ENCODE measurements at places on chromosomes 2 and 18.

GRCh38 chr2:100106460-100106859 is 35.9 kb downstream of the AFF3 start:
- no peak for DNase-seq

GRCh38 chr18:36889321-36889720 is 60.4 kb downstream of the KIAA1328 start:
- no peak for DNase-seq

DNA sequence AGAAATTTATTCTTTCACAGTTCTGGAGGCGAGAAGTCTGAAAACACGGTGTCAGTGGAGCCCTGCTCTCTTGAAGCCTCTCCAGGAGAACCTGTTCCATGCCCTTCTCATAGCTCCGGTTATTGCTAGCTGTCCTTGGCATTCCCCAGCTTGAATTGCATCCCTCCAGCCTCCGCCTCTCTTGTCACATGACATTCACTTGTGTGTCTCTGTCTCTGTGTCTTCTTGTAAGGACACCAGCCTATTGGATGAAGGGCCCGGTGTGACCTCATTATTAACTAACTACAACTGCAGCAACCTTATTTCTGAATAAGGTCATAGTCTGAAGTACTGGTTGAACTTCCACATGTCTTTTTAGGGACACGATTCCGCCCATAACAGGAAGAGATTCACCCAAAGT is 4.5 kb upstream of the PRSS56 start:
- DNase-seq: no peak

DNA sequence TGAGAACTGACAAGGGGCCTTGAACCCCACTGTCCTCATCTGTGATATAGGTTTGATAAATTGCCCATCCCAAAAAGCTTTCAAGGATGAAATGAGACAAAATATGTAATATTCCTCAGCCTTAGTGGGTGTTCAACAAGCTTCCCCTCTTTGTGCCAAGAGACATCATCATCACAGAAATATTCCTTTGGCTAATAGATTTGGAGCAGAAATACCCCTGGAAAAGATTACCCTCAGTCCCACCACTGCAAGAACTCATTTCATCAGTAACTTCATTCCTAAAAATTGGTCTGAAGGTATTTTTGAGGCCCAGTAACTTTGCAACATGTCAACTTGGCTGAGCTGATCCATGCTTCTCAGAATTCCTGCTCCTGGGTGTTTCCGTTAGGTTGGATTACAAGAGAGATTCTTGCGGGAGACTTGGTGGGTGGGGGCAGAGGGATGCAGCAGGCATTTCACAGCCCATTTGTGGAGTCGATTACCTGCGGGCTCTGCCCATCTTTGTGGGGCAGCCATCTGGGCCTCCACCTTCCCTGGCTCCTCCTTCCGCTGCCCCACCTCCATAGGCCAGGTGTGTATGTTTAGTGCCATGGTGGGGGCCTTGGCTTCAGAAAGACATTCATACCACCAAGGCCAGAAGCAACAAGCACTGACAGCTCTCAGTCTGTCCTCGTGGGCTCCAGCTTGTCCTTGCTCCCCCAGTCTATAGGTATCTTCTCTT is 263.9 kb downstream of the GLI2 start:
- no peak for DNase-seq

GRCh38 chr2:95203911-95204310 is 3.4 kb upstream of the ZNF892 start:
- no peak for DNase-seq

DNA sequence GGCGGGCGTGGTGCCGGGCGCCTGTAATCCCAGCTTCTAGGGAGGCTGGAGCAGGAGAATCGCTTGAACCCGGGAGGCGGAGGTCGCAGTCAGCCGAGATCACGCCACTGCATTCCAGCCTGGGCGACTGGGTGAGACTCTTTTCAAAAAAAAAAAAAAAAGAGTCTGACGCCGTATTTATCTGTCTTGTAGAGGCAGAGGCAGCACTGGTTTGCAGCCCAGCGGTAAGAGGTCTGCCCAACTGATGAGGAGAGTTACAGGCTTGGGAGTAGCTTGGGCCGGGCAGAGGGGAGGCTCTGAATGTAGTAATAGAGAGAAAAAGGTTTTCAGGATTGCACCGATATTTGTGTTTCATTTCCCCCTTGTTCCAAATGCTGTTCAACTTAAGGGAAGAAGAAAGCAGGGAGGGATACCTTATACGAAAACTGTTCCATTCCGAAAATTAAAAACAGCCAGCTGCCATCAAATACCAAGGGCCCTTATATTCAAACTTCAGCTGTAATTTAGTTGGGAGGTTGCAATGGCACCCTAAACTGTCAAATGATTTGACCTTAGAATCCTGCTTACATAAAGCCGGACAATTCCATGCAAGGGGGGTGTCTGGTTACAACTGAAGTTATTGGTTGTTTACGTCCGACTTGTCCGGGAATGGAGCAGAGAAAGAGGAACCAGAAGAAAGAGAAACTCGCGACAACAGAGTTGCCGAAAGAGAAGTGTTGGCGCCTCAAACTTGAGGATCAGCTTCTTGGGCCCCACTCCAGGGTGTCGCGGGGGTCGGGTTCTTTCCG is 9.2 kb upstream of the SP9 start:
- DNase-seq: peak; percentile 15

GRCh38 chr2:100980046-100980445 is 22.0 kb upstream of the RPL31 start:
- no peak for DNase-seq

DNA sequence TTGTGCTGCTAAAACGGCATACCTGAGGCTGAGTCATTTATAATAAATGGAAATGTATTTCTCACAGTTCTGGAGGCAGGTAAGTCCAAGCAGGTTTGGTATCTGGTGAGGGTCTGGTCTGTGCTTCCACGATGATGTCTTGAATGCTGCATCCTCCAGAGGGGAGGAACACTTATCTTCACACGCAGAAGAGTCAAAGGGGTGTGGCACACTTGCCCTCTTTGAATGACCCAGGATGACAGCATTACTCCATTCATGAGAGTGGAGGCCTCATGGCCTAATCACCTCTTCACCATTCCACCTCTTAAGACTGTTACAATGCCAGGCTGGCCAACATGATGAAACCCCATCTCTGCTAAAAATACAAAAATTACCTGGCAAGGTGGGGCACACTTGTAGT is 61.0 kb downstream of the NCAPH start:
- no peak for DNase-seq

DNA sequence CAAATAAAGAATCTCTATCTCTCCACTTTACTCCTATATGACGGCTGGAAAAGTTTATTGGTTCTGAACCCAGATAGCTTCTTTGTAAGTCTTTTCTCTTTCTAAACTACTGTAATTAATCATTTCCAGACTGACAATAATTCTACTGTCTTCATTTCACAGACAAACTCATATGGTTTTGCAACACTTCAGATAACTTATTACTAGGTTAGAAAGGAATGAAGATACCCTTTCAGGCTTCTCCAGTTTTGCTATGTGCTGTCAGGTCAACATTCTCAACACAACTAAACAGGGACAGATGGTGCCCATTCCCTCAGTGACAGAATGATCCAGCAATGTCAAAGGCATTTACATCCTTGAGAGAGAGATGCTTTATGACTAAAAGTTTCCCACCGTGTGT is 198.5 kb upstream of the ITGA4 start:
- no peak for DNase-seq

DNA sequence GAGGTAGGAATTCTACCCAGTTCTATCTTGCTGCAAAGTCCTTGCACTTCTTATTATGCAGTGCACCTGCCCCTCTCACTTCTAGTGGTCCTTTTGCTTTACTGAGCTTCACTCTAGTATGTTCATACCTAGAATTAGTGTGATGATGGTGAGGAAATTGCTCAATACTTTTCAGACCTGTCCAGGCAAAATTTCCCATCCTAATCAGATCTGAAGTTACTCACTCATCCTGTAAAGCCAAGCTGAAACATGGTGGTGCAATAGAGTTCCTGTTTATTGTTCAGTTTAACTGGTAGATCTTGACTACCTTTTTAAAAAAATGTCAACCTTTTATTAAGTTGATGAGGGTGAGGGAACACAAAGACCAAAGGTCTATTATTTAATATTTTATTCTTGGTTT is 12.6 kb upstream of the FIGN start:
- DNase-seq: no peak

- no peak for DNase-seq
Observed at GRCh38 chr2:198587741-198588140, 783.3 kb downstream of the PLCL1 start.

DNA sequence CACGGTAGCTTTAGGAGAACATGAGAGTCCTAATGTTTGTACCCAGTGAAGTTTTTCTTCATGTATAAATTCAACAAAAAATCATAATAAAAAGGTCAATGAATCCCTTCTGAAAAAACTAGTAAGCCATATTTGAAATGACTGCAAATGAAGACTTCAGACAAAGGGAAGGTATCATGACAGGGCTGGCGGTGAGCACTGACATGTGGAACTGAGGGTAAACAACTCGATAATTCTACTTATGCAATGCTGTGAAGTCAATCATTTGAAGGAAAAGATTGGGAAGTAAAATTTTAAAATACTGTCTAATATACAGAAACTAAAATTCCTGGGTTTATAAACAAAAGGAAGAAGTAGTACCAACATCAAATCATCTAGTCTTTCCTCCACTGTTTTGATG is 190.2 kb upstream of the COPS8 start:
- no peak for DNase-seq

- no peak for DNase-seq
Observed at GRCh38 chr18:25283781-25284180, 68.2 kb downstream of the ZNF521 start.

DNA sequence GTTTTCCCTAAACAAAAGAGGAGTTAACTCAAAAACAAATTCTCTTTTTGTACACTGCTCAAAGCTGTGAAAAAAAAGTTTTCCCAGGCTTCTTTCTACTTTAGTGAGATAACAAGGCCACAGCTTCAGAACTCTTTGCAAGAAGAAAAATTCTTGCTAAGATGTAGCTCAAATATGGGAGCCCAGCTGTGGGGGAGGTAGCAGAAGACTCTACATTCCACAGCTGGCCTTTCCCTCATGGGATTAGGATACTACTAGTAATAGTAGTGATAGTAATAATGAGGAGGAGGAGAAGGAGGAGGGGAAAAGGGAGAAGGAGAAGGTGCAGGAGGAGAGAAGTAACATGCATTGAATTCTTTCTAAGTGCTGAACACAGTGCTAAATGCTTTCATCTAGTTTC is 19.2 kb upstream of the CERS6 start:
- no peak for DNase-seq

Measured in memory B cell (primary cell).